NCI-H1092 (cell line): ENCODE measurements at places on chromosomes 1 and 21.

DNA sequence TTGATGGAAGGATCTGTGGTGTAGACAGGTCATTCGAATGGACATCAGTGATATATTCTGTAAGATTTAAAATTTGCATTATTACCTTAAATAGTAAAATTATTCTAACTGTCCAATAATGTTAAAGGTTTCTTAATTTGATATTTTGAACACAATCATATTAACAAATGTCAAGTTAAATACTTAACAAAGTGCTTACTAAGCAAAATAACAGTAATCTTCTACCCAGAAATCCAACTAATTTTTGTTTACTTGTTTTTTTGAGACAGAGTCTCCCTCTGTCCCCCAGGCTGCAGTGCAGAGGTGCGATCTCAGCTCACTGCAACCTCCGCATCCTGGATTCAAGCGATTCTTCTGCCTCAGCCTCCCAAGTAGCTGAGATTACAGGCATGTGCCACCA lies 33.9 kb downstream of the USP33 start:
- no peak for DNase-seq

- DNase-seq = no peak
Observed at GRCh38 chr1:166297993-166298392, 131.2 kb upstream of the FAM78B start.

DNA sequence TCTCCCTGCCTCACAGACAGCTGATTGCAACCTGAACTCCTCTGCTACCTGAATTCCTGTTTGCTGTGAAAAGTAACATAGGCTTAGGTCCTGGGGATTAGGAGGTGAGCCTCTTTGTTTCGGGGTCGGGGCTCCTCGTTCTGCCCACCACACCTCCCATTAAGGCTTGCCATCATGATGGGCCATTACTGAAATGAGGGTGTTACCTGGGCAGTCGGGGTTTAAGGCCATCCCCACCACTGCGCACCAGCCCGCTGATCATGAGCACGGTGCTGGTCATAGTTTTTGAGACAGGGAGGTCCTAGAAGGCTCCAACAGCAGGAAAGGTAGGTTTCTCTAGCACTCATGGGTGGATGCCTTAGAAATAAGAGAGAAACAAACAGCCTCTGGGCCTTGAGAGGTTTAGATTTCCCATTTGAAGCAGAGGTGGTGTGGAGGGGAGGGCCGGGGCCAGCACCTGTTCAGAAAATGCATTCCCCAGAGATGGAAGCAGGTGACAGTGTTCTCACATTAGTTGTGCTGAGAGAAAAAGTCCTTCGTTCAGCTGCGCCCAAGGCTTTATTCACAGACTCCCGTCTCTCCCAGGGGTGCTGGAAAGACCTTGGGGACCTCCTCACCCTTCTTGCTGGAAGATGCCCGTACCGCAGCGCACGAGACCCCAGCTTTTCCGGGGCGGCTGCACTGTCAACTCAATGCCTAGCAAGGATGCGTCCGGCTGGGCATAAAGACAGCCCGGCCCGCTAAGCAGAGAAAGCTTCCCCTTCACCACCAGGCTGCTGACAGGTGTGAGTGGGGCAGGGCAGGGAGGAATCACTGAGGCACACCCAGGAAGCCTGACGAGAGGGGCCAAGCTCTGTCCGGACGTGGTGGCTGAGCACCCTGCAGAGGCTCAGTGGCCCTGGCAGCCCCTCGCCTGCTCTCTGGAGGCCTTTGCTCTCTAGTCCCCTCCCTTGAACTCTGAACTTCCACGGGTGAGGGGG lies 125.5 kb downstream of the PGBD5 start:
- no peak for DNase-seq

DNA sequence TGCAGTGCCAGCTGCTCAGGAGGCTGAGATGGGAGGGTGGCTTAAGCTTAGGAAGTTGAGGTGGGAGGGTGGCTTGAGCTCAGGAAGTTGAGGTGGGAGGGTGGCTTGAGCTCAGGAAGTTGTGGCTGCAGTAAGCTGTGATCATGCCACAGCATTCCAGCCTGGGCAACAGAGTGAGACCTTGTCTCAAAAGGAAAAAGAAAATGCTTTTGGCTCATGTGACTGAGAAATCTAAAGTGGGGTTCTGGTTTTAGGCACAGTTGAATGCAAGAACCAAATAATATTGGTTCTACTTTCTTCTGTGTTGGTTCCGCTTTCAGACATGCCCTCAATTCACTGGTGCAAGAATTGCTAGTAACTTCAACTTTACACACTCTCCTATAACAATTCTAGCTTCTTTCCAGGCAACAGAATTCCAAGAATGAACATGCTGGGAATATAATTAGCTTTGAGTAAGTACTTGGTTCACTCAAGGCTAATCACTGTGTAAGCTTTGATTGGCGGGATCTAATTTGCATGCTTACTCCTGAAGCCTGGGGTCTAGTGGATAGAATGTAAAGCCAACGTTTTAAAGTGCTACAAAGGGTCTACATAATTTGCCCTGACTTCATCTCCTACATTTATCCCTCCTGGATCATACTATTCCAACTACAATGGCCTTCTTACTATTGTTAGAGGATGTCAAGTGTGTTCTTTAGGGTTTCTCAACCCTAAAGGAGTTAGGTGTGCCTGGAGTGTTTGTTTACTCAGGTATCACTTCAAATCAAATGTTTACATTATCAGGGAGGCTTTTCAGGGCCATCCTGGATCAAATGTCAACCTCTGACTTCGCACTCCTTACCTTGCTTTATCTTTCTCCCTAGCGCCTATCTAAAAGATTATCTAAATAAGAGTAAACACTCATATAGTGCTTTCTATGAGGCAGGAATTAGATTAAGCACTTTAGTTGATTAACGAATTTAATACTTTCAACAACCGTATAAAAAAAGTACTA lies 115.1 kb downstream of the SLC16A1 start:
- no peak for DNase-seq

GRCh38 chr1:89573410-89573809 lies 48.8 kb downstream of the LRRC8B start:
- no peak for DNase-seq

DNA sequence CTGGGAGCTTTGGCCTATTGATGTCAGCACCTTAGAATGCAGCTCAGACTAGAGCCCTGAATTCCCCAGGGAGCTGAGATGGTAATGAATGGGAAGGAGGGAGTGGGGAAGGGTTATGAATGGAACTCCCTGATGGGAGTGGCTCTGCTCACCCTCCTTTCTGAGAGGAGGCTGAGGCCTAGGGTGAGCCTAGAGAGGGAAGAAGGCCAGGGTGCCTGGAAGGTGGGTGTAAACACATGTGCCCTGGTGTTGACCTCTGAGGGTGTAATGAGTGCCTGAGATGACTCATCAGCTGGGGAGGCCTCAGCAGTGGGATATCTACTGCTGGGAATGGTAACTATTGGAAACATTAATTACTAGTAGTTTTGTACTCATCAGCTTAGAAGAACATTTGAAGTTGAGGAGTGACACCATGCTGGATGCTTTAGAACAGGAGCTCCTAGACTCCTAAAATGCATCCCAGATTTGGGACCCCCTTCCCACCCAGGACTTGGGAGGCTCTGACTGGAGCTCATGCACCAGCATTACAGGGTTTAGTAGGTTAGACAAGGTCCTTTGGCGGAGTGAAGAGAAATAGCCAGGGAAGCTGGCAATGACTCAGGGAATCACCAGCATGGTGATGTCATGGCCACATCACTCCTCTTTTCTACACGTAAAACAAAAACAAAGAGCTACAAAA lies 16.0 kb upstream of the PIGV start:
- DNase-seq = no peak

DNA sequence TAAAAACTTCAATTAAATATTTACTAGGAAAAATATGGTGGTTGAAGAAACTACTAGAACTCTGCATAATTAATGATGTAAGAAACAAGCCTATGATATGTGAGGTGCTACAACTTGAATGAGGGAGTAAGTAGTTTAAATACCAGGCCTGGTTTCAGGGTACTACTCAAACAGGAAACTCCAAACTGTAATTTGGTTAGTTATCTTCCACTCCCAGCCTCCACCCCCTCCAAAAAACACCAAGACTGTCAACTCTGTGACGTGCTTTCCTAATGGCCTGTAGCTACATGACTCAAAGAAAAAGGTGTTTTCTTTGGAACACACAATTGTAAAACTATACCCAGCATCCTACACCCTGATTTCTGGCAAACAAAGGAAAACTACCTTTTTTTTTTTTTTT lies 55.9 kb upstream of the RCC1 start:
- DNase-seq = no peak

- no peak for DNase-seq
Observed at GRCh38 chr1:115753830-115754229, 14.7 kb downstream of the CASQ2 start.

DNA sequence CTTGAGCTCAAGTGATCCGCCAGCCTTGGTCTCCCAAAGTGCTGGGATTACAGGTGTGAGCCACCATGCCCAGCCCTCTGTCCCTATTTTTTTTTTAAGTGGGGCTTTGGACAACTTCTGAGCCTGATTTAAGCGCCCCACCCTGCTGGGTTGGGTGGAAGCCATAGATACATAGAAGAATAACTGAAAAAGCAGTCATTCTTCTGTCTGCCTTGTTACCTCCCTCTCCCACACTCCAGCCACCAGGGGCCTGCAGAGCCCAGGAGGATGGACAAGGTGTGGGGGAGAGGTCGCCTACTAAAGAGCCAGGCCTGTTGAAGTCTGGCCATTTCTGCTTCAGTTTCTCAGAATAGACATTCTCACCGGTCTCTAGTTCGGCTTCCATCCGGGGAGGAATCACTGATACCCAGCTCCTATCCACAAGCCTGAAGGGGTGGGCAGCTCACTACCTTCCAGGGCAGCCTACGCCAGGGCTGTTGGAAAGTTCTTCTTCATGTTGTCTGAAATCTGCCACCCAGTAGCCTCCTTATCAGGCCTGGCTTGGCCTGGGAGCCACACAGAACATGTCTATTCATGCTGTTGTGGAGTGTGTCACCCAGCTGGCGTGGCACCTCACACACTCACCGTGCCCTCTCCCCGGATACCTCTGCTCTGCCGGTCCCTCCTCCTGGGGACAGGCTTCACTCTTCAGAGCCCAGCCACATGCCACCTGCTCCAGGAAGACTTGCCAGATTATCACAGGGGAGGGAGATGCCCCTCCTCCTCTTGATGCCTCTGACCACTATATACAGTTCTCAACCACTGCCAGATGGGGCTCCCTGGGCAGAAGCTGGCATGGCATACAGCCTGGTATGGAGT lies 27.7 kb downstream of the KNCN start:
- DNase-seq = no peak

DNA sequence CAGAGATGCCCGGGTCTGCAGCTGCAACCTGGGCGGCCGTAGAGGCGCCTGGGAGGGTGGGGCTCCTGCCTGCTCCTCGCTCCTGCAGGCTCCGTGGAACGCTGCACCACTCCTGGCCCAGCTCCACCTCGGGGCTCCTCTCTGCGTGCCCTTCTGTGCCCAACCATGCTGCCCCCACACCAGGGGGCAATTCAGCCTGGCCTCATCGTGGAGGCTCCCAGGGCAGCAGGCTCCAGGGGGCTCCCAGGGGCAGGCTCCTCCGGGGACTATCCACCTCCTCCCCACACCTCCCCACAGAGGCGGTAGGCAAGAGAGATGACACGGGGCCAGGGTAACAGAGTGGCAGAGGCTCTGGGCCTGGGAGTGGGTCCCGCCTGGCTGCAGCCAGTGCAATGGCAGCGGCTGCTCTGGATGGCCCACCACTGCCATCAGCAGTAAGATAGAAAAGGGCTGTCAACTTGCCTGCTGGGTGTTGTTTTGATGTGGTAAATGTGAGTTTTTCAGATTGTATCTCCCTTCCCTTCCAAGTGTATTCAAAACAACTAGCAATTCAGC lies 22.4 kb upstream of the LRRC8C start:
- DNase-seq = no peak

DNA sequence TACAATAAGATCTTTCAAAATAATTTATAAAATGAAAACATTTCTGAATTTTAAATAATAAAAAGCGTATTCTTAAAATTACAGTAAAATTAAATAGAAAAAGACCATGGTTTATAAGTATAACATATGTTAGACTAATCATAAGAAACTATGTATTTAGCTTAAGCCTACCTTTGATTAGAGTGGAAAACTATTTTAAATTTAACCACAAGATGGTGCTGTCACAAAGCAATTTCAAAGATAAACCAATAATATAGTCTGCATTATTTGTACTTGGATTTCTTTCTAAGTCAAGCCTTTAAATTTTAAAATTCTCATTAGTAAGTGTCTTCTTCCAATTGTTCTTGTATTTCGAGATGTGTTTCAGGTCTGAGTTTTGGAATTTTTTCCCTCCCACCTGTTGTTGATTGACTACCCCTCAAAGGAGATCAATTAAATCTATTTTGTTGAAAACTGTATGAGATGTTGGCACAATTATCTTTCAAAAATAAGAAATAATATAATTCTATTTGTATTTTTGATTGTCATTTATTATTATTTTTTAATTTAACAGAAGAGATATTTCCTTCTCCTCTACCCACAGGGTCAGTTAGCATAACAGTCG lies 459.8 kb downstream of the KCNT2 start:
- DNase-seq = no peak

- no peak for DNase-seq
Observed at GRCh38 chr21:27713154-27714109, 746.5 kb upstream of the ADAMTS5 start.

DNA sequence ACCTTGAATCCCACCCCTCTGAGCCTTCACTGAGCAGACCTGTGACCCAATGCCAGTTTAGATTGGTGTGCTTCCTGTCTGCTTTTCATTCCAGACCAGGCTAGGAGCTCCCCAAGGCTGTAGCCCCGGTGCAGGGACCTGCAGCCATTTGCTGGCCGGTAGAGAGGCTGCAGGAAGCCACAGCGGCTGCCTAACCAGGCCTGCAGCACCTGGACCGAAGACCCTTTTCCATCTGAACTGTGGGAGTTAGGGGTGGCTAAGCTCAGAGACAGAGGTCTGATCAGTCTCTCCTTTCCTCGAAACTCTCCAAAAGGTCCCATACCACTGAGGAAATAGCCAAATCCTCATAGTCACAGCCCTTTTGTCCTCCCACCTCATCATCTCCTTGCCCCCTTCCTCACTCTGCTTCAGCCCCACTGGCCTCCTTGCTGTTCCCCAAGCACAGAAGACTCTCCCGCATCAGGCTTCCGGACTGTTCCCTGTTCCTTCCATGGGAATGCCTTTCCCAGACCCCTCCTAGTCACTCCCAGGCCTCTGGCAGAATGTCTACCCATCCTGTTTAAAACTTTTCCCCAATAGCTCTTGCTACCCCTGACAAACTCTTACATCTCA lies 674 bp upstream of the TTC4 start:
- no peak for DNase-seq

- DNase-seq = no peak
Observed at GRCh38 chr1:226034482-226034881, 28.0 kb upstream of the H3-3A start.

DNA sequence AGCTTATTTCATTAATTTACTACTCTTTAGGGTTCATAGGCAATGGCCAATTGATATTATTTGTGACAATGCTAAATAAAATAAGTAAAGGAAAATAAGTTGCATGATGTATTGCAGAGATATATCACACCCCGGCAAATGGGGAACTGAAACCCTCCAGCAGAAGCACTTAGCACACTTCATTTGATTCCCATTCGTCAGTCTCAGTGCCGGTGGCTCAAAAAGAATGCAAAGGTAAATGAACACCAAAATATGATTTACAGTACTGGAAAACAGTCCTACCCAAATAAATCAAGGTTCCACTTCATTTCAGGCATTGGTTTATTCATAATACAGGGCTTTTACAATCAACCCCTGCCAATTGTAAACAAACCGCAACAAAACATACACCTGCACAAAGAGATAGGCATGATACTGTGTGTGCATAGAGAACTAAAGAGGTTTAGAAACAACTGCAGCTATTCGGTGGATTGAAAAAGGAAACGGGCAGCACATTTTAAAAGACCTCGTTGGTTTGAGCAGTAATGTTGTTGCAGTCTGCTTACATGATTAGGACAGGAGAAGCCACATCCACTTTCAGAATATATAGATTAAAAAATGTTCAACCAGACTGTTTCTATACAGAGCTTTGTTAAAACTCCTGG lies 1019.2 kb downstream of the TTLL7 start:
- DNase-seq = peak; percentile 9
